ENCODE measurements at places on chromosomes 5 and 9. TPM values are rescaled to one million over a fixed set of nuclear protein-coding genes. Genes with fewer than 3 reads are reported as not detected.

GRCh38 chr5:18992264-18992663 is 995.7 kb downstream of the CDH18 start:
- no peak overlapping the region for H3K4me3 ChIP-seq
- H3K4me1 ChIP-seq, result no peaks in the 10 kb centered on the region
- H3K27me3 ChIP-seq, result no peaks in the 10 kb centered on the region

DNA sequence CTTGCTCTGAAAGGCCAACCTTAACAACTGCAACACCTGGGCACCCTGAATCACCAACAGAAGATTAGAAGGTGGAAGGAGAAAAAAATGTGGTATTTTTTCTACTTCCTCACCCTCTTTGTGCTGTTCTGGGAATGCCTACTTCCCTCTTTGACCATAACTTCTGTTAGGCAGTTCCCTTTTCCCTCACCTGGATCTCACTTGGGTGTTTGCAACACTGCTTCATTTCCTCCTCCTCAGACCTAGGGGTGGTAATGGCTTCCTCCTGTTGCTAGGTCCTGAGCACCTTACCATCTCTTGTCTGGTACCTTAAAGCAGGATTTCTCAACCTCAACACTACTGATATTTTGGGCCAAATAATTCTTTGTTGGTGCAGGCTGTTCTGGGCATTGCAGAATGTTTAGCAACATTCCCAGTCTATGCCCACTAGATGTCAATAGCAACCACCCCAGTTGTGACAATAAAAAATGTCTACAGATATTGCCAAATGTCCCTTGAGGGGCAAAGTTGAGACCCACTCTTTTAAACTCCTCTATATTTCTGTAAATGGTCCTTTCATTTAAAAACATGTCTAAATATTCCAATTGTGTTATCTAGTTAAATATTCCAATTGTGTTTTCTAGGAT is 300.0 kb upstream of the VLDLR start:
- H3K4me3 ChIP-seq, result no peak overlapping the region
- no peak for DNase-seq
- no peaks in the 10 kb centered on the region for H3K4me1 ChIP-seq
- no peak overlapping the region for H3K27ac ChIP-seq

DNA sequence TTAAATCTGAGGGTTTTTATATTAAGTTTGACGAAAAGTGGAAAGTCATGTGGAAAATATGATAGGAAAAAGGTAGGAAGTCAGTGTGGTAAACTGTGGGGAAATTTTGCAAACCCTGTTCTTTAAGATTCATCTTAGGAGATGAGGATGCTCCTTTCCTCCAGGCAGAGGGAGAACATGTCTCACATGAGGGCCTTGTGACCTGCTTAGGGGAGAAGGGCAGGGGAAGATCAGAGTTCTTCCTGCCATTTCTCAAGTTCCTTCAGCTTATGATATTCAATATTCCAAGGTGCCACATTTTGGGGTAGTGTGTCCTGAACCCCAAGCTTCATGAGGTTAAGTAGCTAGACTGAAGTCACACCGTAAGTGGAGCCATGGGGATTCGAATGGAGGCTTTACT is 53.7 kb downstream of the MAPKAP1 start:
- no peak for DNase-seq
- H3K4me3 ChIP-seq, result no peak overlapping the region
- H3K4me1 ChIP-seq, result peaks cover 40% of the 10 kb centered on the region
- peaks cover 18% of the 10 kb centered on the region for H3K36me3 ChIP-seq
- no peaks in the 10 kb centered on the region for H3K27me3 ChIP-seq

DNA sequence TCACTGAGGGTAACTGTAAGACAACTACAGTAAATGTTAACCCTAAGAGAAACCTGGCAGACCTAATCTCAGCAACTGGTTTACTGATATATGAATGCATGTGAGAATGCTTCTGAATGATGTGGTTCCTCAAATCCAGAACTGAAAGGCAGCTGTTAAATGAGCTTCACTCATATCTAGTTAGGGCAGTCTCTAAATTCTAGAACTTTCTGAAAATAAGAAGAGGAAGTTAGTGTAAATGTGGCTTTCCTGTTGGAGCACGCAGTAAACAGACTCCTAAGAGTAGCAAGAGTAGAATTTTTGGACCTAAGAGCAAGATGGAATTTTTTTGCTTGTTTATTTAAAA is 117.9 kb upstream of the KCNN2 start:
- no peak for DNase-seq
- no peak overlapping the region for H3K4me3 ChIP-seq
- no peaks in the 10 kb centered on the region for H3K36me3 ChIP-seq
- no peaks in the 10 kb centered on the region for H3K4me1 ChIP-seq
- H3K27ac ChIP-seq, result no peak overlapping the region

DNA sequence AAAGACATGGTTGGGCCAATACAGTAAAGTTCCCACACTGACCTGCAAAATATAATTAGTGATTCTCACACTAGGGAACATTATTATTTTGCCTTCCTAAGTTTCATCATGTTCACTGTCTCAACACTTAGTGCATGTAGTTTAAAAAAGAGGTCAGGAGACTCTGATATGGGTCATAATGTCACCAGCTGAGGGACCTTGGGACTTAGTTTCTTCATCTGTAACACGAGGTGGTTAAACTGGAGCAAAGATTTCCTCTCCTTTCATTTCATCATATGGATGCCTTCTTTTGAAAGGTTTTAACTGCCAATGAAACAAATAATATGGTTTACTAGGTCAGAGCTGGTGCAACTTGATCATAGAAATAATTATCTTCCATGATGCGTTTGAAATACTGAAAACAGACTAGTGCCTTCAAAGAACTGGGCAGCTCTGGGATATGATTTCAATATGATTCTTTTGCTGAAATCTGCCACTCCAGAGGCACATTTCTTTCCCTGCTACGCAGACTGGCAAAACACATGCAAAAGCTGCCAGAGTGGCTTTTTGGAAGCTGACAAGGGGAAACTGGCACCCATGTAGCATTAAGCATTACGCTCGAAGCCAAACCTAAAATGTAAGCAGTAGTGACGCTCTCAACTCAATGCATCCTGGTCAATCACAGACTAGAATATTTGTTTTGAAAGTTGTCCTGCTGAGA is 20.8 kb downstream of the RETREG1 start:
- peak overlapping the region; percentile 43 for H3K27ac ChIP-seq
- no peaks in the 10 kb centered on the region for H3K27me3 ChIP-seq
- peak overlapping the region; percentile 63 for H3K4me3 ChIP-seq
- peaks cover 94% of the 10 kb centered on the region for H3K4me1 ChIP-seq
- H3K36me3 ChIP-seq, result peaks cover 48% of the 10 kb centered on the region
- no peak for DNase-seq

GRCh38 chr9:129682381-129682780 is 16.9 kb downstream of the PRRX2 start:
- DNase-seq, result no peak
- no peak overlapping the region for H3K27ac ChIP-seq
- H3K36me3 ChIP-seq, result no peaks in the 10 kb centered on the region
- H3K4me3 ChIP-seq, result no peak overlapping the region
- H3K27me3 ChIP-seq, result peaks cover 4% of the 10 kb centered on the region
- no peaks in the 10 kb centered on the region for H3K4me1 ChIP-seq

GRCh38 chr9:107224252-107224651 is 58.8 kb upstream of the RAD23B start:
- no peaks in the 10 kb centered on the region for H3K4me1 ChIP-seq
- H3K27ac ChIP-seq, result no peak overlapping the region

The CCNO gene
- not detected for polyA plus RNA-seq

The FOXI1 gene
- polyA plus RNA-seq, result not detected
